Stimulated activated CD8-positive, alpha-beta memory T cell treated with anti-CD3 and anti-CD28 coated beads, Interleukin-4, amount 100 ng/mL, for 4 hours (primary cell): ENCODE measurements at places on chromosomes 5 and 9.

GRCh38 chr5:126883564-126884245 is 106.8 kb downstream of the LMNB1 start:
- DNase-seq: no peak

GRCh38 chr9:13555516-13555915 is 276.0 kb upstream of the MPDZ start:
- DNase-seq: no peak

DNA sequence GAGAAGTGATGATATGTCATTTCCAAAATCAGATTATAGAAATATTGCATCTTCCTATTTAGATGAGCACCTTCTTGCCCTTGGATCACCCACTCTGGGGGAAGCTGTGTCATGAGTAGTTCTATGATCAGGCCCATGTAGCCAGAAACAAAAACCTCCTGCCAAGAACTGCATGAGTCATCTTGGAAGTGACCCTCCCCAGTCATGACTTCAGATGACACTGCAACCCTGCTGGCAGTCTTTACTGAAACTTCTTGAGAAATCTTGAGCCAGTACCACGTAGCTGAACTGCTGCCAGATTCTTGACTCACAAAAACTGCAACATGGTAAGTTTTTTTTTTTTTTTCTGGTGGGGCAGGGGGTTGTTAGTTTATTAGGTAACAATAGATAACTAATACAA is 439.6 kb upstream of the PTGER4 start:
- DNase-seq: no peak

- DNase-seq: no peak
Observed at GRCh38 chr9:33177086-33177485, 9.9 kb upstream of the B4GALT1 start.

DNA sequence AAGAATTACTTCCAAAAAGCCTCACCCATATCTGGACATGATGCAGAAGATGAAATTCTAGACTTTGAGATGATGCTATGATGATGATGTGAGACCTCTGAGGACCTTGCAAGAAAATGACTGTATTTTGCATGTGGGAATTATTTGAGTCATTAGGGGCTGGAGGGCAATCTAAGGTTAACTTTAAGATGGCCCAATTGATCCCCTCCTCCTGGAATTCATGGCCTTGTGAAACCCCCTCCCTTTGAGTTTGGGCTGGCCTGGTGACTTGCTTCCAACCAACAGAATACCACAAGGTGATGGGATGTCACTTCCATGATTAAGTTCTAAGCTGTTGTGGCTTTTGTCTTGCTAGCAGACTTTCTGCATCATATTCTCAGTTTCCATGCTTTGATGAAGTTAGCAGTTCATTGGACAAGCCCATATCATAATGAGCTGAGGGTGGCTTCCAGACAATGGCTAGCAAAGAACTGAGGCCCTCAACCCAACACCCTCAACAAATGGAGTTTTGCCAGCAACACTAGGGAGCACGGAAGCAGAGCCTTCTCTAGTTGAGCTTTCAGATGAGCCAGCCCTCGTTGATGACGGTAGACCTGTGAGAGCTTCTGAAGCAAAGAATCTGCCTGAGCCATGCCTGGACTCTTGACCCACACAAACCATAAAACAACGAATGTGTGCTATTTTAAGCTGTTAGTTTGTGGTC is 7.4 kb upstream of the AMACR start:
- no peak for DNase-seq

- no peak for DNase-seq
Observed at GRCh38 chr5:64180661-64181343, 15.2 kb downstream of the RNF180 start.

- DNase-seq: no peak
Observed at GRCh38 chr5:72108202-72109061, 1.2 kb downstream of the MAP1B start.

GRCh38 chr5:81838307-81838906 is 87.5 kb upstream of the SSBP2 start:
- DNase-seq: no peak

DNA sequence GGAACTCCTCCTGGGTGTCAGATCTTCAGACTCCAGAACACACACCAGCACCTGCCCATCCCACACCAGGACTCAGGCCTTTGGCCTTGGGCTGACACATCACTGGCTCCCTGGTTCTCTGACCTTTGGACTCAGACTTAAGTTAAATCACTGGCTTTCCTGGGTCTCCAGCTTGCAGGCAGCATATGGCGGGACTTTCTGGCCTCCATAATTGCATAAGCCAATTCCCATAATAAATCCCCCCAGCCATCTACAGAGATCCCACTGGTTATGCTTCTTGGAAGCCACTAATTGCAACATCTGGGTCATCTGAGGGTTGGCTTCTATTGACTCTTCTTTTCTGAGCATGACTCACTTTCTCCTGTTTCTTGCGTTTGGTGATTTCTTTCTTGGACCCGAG is 80.3 kb upstream of the SARDH start:
- DNase-seq: no peak
